CD4-positive, alpha-beta T cell treated with Interferon alpha-2 for 1 hour (primary cell): ENCODE measurements at places on chromosomes 13 and 19.

DNA sequence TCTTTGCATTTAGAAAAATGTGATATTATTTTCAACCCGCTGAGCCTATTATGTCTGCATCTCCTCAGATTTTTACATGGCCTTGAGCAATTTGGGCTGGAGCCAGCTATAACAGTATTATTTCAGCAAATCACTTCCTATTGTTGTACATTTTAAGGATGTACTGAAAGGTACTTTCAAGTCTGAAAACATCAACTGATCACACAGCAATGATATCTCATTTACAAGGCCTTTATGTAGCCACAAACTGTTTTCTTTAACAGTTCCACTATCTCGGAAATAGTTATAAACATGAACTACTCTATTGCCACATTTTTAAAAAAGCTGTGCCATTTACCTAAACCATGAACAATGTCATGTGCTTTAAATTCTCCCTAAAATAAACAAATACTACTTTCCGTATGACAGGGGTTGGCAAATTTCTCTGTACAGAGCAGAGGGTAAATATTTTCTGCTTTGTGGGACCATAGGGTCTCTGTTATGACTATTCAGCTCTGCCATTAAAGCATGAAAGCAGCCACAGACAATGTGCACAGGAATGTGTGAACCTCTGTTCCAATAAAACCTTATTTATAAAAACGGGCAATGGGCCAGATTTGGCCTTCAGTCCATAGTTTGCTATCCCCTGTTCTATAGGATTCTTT is 560.4 kb downstream of the GPC6 start:
- DNase-seq: no peak

DNA sequence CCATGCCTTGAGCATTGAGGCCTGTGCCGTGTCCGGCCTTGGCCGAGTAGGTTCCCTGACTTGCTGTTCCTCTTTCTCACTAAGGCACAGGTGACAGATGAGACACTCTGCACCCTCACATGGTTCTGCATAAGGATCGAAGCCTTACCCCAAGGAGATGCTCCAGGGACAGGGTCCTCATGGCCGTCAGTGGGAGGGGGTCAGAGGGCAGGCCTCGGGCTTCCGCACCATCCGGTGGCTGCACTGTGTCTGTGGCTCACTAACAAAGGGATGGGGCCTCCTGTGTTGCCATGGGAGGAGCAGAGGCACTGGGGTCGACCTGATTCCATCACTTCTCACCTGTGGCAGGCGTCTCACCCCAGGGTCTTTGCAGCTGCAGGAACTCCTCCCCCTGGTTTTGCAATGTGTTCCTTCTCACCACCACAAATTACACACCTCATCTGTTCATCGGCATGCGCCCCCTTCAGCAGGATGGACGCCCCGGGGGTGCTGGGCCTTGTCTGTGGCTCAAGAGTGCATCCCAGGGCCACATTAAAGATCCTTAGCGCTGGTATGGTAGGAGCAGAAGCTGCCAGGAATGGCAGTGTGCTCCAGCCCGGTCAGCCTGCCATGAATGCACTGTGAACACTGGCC is 113.3 kb upstream of the SOX1 start:
- no peak for DNase-seq

DNA sequence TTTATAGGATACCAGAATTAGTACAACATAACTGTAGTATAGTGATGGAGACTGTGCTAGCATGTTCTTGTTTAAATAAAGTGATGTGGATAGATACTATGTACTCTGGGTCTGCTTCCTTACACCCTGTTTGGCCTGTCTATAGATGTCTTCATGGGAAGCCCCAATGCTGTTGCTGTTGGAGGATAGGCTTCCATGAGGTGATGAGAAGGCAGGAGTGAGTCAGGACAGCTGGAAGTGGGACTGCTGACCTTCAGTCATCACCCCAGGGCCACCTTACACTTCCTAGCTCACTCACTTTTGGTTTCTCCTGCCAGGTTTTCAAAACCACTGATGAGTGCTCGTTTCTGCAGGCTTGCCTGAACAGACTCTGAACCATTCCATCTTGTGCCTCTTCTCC is 4.2 kb downstream of the KCTD4 start:
- no peak for DNase-seq

DNA sequence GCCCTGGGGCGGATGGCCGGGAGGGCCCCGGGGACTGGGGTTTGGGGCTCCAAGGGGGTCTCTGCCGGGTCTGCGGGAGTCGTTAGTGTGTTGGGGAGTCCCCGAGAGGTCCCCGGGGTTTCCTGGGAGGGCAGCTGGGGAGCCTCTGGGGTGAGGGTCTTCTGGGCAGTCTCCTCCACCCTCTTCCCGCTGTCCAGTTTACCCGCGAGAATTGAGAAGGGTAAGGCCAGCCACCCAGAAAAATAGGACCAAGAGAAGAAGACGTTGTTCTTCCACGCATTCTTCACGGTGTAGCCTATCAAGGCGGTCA is 1.0 kb upstream of the ETFB start:
- no peak for DNase-seq

DNA sequence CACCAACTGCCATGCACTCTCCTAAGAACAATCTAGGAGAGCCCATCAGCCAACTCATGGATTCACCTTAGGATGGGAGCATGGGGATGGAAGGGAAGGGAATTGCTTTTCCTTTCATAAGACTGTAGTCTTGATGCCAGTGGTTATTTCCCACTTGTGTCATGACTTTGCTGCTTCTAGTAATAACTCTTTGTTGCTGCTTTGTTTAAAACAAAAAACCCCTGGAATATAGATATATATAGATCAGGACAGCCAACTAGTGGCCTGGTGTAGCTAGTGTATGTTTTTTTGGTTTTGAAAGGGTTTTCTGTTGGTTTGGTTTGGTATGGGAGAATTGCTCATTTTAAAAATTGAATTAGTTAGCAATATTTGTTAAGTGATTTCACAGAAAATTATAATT is 39.3 kb upstream of the KCTD4 start:
- no peak for DNase-seq

- DNase-seq: no peak
Measured at GRCh38 chr19:15323496-15324235, 8.7 kb downstream of the BRD4 start.

GRCh38 chr19:13781547-13781946 is 7.3 kb downstream of the C19orf53 start:
- DNase-seq: no peak

DNA sequence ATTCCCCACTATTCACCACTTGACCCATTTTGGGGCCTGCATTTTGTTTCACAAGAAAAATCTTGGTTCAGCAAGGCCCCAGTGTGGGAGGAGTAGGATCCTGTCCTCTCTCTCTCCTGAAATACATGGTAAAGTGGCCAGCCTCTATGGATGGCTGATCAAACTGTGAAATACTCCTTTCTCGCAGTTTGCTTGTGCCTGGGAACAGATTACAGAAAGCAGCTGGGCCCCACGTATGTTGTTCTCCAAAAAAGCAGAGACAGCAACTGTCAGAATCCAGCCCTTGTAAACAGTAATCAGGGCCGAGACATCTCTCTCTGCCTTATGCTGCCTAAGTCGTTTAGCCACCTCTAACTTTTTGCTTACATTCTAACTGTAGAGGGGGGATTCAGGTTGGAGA is 61.0 kb upstream of the RAP2A start:
- no peak for DNase-seq

DNA sequence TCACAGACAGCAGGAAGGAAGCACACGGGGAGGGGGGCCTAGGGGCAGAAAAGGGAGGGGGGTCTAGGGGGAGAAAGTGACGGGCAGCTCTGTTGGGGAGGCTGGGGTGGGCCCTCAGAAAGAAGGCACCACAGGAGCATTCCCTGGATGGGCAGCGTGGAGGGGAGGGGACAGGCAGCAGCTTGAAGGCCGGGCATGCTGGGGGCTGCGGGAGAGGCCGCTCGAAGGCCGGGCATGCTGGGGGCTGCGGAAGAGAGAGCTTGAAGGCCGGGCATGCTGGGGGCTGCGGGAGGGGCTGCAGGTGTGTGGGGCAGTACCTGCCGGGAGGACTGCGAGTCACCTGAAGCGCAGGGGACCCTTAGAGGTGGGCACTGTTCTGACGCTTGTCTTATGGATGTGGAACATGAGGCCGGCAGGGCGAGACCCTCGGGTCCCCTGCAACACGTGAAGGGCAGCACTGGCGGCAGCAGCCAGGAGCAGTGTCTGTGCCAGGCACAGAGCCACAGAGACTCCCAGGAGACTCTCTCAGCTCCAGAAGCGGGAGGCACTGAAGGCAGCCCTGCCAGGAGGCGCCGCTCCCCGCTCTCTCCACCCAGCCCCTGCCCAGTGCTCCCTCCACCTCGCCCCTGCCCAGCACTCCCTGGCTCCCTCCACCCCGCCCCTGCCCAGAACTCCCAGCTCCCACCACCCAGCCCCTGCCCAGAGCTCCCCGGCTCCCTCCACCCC is 13.3 kb downstream of the ZNF787 start:
- DNase-seq: no peak

DNA sequence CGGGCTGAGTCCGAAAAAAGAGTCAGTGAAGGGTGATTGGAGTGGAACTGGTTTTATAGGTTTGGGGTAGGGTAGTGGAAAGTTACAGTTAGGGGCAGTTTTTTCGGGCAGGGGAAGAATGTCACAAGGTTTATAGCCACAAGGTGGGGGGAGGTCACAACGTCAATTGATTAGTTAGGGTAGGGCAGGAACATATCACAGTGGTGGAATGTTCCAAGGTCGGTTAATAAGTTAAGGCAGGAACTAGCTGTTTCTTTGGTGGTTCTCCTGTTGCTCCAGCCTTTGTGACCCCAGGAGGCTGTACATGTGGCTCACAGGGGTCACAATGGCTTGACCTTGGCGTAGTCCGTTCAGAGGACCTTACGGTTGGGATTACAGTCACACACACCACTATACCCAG is 20.3 kb downstream of the RDH8 start:
- DNase-seq: no peak

GRCh38 chr19:50565984-50566903 is 2.0 kb downstream of the LRRC4B start:
- no peak for DNase-seq

DNA sequence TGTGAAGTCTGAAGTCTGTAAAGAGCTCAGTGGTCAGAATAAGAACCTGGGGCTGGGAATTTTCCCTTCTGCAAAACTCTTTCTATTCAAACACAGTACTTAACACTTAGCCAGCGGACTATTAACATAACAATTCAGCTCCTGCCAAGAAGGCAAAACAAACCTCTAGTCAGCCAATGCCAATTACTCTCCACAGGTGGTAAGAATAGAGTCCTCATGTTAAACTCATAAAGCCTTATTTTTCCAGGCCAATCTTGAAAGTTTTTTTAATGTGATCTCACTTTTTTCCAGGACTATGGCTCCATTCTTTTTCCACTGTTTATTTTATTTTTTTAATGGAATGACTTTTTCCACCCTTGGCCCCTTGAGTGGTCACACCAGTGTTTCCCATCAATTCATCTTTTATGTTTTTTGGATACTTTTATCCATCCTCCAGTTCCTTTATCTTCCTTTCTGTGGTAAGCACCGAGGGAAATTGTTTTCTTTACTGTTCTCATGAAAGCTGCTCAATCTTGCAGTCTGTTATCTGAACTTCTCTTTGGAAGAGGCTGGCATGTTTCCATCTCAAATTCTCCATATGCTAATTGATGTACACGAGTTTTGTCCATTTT is 217.3 kb downstream of the LHFPL6 start:
- no peak for DNase-seq

- DNase-seq: no peak
Measured at GRCh38 chr19:6616011-6616410, 25.1 kb upstream of the CD70 start.

GRCh38 chr13:95295026-95295425 is 6.2 kb downstream of the ABCC4 start:
- DNase-seq: no peak

- DNase-seq: no peak
Measured at GRCh38 chr19:32176591-32176990, 168.8 kb upstream of the ZNF507 start.

- no peak for DNase-seq
Measured at GRCh38 chr19:54138489-54139256, 1.1 kb downstream of the CNOT3 start.

- DNase-seq: peak; percentile 14
Measured at GRCh38 chr19:40144947-40145748, 46.1 kb upstream of the MAP3K10 start.

- no peak for DNase-seq
Measured at GRCh38 chr13:30587739-30588138, 30.0 kb upstream of the USPL1 start.

DNA sequence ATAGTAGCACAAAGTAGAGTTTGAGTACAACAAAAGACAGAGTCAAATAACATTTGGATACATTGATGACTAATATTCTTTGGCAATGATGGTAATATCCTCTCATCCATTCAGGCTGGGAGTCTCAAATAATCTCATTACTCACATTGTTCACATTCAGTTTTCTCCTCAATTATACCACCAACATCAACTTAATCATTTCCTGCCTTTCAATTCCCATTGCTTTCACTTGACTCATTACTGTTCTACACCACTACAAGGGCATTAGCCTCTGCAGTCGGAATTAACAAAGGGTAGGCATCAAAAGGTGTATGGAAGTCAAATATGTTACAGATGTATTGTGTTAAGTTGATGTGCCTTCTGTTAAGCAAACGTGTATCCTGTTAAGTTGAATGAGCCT is 518.4 kb upstream of the SLITRK1 start:
- DNase-seq: no peak

DNA sequence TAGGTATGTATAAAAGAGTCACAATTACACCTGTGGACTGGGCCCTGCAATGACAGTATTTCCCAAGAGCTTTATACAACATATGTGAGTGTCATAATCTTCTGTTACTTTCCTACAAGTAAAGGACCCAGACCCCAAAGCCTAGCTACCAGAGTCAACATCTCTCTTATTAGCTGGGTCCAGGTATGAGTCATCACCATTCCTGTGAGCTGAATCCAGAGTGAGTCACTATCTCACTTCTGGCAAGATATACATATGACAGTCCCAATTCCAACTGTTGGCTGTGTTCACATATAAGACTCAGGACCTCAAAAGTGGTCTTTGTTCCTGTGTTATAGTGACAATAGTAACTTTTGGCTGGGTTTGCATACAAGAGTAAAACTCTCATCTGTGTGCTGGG is 46.7 kb downstream of the ZNF729 start:
- DNase-seq: no peak

DNA sequence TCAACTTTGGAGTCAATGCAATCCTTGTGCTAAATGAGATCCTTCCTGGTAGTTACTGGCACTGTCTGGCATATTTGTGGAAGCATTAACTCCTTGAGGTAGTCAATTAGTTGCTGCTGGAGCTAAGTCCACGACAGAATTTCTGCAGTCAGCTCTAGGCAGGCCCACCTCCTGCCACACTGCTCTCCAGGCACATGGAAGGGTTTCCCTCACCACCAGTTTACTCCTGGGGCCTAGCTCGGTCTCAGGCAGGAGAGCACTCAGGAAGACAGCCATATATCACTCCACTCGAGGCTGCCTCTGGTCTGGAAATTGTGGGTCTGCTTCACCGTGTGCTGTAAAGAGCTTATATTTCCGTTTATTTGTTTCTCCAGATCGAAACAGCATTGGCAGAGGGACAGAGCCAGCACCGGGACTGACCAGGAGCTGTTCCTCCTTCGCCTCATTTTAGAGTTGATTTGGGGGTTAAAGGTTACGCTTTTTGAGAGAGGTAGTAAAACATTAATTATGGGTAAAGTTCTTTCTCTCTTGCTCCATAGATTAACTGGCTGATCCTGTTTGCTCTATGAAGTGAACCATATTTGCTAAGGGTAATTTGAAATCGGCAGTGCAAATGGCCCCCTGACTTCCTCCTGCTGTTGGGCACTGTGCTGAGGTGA is 20.6 kb upstream of the GTF3A start:
- no peak for DNase-seq

- no peak for DNase-seq
Measured at GRCh38 chr13:25034173-25034572, 61.8 kb upstream of the PABPC3 start.

- DNase-seq: no peak
Measured at GRCh38 chr13:84192125-84192524, 309.9 kb upstream of the SLITRK1 start.
